Stimulated activated naive CD8-positive, alpha-beta T cell treated with anti-CD3 and anti-CD28 coated beads, Interleukin-15, amount 100 ng/mL, for 72 hours (primary cell): ENCODE measurements at places on chromosomes 2 and 18.

DNA sequence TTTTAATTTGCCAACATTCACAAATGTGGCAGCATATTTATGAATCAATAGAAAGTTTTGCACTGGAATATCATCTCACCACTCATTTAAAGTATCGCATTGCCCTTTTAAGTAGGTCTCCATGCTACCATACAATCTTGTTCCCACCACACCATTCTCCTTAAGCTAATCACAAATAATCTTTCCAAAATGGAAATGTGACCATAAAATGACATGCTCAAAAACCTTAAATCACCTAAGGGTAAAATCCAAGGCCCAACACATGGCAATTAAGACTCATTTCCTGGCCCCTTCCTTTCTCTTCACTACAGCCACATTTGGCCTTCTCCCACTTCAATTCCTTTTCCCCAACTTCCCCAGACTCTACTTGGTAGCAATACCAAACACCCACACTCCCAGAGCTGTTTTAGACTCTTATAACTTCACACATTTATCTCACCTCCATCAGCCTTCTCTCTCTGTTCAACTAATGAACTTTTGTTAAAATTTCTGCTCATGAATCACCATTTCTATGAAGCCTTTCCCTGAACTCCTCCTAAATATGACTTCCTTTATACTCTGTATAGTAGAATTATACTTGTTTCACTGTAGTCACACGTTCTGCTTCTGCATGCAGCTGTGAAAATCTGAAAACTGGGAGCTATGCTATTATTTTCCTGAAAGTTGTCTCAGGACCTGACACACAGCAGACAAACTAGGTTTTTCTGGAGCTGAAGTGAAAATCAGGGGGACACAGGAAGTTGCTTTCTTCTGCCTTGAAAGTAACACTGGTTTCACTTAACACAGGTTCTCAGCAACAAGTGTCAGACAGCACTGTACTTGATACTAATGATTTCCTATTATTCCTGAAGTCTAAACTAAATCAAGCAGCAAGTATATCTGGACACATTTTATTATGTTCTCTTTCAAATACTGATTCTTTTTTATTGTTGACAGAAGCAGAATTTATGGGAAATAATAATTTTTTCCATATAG lies 303.9 kb downstream of the ZEB2 start:
- no peak for DNase-seq

DNA sequence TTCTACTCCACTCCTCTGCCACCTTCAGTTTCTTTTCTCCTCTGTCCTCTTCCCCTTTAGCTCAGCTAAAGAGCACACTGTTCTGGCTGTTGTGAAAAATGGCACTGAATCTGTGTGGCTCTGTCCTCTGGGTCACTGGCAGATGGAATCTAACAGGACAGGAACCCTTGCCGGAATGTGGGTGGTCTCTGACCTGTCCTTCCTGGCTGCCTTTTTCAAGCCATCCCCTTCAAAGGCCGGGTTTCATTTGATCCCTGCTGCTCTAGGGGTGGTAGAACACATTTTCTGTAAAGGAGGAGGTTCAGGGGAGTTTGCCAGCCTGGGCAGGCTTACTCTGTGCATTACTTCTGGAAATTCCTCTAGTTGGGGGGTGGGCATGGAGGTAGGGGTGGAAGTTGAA lies 29.9 kb downstream of the MTCL1 start:
- DNase-seq, result no peak

DNA sequence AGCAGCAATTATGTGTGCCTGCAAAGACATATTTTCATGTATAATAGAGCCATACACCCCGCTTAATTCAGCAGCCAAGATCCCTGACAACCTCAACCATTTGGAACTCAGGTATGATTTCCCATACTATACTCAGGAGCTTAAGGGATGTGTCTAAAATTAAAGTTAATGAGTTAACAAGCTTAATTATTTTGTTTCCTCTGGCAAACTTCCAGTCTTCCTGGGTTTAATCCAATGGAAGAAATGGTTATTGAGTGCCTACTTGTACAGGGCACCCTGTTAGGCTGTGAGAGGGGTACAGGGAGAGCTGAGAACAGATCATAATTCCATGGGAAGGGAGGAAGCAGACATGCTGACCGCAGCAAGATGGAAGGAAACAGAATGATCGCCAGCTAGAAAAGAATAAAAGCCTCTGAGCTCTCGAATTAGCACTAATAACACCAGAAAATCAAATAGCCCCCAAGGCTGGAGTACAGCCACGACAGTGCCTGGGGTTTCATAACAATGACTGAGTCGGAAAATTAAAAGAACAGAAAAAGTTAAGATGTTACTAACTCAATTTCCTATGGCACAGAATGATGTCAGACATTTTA lies 20.8 kb upstream of the CEP68 start:
- no peak for DNase-seq

- DNase-seq, result no peak
Measured at GRCh38 chr2:6879011-6879410, 1.4 kb downstream of the RSAD2 start.

- DNase-seq, result no peak
Measured at GRCh38 chr2:1340141-1340512, 73.1 kb upstream of the TPO start.

GRCh38 chr2:3284657-3285630 lies 92.7 kb downstream of the EIPR1 start:
- no peak for DNase-seq

- DNase-seq, result no peak
Measured at GRCh38 chr18:38243291-38243690, 677.7 kb upstream of the CELF4 start.

DNA sequence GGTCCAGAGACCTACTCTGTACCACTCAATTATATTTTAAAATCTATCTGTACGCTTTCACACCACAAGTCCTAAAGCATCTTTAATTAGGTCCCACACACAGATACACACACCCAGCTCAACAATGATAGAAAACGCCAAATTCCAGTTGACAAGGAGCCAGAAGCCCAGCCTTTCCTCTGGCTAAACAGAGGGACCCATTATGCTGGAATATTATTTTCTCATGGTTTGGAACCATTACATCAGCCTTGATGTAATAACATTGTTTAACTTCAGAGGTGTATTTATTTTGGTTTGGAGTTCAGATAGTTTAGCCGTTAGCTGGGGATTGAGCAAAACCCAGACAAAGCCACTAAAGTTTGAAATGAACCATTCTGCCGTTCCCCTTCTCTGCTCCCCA lies 14.0 kb upstream of the INHBB start:
- no peak for DNase-seq

DNA sequence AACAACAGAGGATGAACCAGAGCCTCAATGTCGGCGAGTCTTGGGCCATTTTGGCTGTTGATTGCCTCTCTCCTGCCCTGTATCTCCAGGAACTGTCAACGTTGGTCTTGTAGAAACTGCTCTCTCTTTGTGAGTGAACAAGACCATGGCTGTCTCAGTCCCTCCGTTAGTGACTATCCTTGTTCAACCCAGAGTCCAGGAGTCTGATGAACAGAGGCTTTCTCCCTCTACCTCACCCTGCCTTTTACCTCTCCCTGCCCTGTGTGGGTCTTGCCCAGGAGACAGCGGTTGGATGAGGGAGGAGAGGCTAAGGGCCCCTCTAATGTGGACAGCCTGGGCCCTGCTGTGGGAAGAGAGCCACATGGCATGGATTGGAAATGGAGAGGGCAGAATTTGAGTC lies 32.8 kb downstream of the INPP4A start:
- DNase-seq, result no peak

DNA sequence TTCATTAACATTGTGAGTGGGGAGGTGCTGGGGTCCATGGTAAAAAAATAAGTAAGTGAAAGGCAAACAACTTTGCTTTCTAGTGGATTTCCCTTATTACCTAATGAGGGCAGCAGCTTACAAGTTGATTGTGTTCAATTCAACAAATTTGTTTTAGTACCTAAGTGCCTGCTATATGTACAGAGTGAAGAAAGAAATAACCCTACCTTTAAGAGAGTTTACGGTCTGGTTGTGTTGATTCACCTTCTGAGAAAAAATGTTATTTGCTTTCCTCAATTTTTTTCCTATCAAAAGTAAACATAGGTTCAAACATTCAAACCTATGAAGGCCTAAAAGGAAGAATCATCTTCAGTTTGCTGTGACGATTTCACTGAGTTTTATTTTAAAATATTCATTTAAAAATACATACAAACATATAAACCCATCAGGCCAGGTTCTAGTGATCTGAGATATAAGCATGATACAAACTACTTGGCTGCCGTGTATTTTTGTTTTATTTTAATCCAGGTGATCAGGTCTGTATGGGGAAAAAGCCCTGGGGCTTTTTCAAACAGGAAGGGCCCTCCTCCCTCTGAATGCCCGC lies 1.5 kb upstream of the SPTBN1 start:
- DNase-seq, result no peak

GRCh38 chr2:9703085-9703678 lies 72.4 kb upstream of the YWHAQ start:
- DNase-seq, result peak; percentile 68

DNA sequence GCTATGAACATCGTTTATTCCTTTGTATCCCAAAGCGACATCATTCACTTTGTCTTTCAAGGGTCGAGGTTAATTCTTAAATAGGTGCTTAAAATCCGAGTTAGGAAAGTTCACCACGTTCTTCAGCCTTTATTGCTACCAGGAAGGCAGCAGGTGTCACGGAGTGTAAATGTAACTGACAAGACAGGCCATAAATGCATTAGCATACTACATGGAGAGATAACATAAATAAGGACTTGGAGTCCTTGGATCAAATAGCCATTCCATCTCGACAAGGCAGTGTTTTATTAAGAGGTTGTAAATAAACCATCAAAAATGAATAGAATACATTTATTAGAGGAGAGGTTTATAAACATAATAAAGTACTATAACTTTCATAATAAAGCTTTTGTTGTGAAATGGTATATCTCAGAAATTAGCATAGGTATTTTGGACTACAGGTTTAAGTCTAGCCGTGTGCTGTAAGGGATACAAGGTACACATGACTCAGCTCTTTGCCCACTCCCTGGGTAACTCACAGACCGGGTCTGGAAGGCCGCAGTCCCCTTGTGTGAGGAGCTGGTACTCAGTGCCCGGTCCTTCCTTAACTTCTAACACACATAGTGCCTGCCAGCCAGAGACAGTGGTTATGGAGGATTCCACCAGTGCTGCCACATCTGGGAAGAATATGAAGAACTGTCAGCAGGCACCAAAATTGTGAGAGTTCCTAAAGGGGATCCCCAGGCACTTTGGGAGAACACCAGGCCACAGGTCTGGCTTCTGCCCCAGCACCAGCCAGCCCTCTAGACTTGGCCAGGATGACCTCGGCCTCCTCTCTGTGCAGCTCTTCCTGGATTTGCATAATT lies 29.4 kb downstream of the CAPN13 start:
- no peak for DNase-seq

DNA sequence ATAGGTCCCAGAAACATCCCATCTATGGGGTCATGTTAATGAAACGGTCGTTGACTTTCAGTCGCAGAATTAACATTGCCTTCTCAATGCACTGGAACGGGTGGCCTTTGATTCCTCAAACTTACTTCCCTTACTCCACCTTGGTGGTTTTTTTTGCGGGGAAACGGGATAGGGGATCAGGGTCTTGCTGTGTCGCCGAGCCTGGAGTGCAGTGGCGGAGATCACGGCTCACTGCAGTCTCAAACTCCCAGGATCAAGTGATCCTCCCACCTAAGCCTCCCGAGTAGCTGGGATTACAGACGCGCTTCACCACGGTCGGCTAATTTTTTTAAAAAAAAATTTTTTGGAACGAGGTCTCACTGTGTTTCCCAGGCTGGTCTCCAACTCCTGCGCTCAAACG lies 754 bp downstream of the ATG16L1 start:
- DNase-seq, result no peak

- DNase-seq, result no peak
Measured at GRCh38 chr2:53438692-53439091, 328.9 kb upstream of the CHAC2 start.

DNA sequence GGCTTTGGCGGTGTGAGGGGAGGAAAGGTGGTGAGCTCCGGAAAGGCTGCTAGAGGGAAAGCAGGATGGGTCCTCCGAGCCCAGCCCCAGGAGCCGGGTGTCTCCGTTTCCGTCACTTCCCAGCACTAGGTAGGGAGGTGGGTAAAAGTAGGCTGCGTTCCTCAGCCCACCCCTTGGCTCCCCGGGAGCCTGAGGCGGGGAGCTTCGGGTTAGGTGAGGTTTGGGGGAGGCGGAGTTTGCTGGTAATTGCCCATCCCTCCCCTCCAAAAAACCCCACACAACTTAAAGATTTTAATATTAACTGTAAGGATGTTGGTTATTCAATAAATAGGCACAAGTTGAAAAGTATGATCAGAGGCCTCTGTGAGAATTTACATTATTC lies 552 bp upstream of the ATF2 start:
- no peak for DNase-seq

DNA sequence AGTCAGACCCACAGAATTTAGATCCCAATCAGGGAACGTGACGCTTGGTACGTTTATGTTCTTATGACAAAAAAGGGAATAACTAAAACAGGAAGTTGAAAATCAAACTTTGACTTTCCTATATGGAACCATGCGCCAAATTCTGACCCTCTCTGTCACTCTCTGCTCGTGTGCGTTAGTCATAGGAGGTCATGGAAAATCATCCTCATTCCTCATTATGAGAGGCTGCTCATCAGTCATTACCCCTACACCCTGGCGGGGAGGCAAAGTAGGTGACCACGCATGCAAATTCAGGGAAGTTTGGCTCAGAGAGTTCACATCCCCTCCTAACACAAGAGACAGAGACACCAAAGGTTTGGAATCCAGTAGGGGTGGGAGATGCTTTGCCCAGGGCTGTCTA lies 15.5 kb downstream of the IL1F10 start:
- DNase-seq, result no peak

GRCh38 chr18:79275992-79276391 lies 119.7 kb upstream of the NFATC1 start:
- DNase-seq, result no peak

GRCh38 chr18:61702007-61702406 lies 190.8 kb downstream of the RNF152 start:
- no peak for DNase-seq

DNA sequence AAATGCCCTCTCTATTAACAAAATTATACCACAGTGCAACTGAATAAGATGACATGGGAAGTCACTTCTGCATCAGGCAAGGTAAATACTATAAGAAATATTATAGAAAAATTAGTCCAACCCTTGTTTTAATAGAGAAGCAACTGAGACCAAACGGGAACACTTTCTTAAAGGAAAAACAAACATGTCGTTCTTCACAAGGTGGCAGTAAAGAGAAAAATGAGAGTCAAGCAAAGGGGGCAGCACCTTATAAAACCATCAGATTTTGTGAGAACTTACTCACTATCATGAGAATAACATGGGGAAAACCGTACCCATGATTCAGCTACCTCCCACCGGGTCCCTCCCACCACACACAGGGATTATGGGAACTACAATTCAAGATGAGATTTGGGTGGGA lies 481.7 kb upstream of the CRIM1 start:
- no peak for DNase-seq

DNA sequence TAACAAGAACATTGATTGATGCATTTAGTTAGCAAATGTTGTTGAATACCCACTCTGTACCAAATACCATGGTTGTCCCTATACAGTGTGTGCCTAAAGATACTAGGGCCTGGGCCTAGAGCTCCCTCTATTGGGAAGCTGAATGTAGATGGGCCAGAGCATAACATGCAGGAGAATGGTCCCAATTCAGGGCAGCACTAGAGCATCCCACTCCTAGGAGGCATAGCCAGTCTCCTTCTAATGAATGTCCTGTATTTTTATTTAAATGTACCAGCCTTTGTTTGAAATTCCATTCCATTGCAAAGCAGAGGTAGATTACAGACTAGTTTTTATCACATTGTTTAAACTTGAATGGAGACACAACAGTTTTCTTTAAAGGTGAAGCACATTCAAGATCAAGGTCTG lies 90.6 kb downstream of the FEZ2 start:
- DNase-seq, result peak; percentile 14
